ENCODE measurements at places on chromosomes 7 and 10.

DNA sequence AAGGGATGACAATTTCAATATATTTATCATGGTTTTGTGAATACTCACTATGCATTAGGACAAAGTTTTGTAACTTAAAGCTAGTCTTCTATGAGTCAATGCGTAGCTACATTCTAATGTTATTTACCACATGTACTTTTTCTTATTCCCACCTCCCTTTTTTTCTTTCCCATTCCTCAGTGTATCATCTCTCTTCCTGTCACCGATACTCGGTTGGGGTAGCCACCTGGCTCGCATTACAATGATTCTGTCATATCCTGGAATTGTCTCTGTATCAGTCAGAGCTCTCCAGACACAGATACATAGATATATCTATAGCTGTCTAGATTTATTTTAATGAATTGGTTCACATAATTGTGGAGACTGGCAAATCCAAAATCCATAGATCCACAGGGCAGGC, 9.8 kb upstream of the RALA start:
- no peak for DNase-seq

GRCh38 chr10:63120554-63120953, 12.6 kb upstream of the NRBF2 start:
- DNase-seq: no peak

DNA sequence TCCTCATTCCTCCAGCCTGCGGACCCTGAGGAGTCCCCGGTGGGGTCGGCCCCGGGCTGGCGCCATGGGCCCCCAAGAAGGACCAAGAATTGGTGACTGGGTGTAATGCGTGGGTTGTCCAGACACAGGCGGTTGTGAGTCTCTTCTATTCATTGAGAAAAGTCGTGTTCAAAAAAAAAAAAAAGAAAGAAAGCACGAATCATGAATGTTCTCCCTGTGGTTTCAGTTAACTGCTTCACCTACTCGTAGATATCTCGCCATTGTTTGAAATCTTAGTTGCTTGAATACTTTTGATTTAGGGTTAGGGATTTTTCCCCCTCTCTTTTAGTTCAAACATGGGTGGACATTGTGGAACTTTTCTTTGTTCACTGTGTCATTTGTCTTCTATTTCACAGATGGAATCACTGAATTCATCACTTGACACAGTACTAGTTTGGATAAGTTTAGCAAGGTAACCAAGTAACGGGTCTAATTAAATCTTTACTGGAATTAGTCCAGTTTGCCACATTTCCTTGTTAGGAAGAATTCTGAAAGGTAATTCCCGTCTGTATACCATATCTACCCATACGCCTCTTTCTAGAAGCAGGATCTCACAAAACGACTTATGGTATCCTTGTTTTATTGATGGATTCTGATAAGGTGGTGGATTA, 775 bp downstream of the STARD3NL start:
- DNase-seq: no peak

- no peak for DNase-seq
Measured at GRCh38 chr7:20220921-20221547, 3.9 kb upstream of the MACC1 start.

DNA sequence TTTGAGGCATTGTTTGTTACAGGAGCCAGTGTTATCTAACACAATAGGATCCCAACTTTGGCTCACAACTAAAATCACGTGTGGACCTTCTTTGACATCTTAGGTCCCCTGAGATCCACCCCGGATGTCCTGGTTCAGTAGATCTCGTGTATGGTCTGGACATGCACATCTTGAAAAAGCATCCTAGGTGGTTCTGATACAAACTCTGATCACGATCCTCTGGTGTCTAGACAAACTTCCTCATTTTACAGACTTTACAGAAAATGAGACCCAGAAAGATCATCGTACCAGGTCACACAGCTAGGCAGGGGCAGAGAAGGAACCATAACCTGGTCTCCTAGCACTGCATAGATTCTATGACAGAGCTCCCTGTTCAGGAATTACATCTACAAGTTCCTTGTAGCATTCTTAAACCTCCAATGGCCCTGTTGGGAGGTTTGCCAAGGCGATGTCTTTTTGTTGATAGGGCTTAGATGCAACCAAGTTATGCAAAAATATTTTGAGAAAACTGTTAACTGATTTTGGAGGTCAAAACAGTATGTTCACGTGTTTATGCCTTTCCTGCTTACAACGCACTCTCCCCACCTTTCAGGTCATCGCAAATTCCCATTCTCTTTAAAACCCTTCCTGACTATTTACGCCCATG, 30.8 kb upstream of the CHST15 start:
- no peak for DNase-seq

- no peak for DNase-seq
Measured at GRCh38 chr10:125415964-125416363, 255.6 kb upstream of the CTBP2 start.

GRCh38 chr7:51357821-51358220, 41.2 kb upstream of the COBL start:
- no peak for DNase-seq

- no peak for DNase-seq
Measured at GRCh38 chr10:132849546-132850031, 63.6 kb upstream of the NKX6-2 start.

DNA sequence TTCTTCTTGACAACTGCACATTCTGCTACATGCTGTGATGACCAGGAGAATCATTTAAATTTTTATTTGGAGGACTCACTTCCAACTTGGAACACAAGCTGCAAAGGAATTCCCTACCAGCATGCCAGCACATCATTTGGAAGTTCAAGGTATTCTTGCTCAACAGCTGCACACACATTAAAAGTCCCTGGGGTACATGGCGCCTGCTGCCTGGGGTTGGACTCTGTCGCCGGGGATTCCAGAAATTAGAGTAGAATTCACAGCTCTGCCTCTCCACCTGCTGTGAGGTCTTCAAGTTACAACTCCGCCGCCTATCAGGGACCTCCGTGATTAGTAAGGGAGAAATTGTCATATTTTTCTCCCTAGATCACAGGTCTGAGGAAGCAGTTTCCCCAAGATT, 1.1 kb downstream of the ZNF32 start:
- DNase-seq: no peak

DNA sequence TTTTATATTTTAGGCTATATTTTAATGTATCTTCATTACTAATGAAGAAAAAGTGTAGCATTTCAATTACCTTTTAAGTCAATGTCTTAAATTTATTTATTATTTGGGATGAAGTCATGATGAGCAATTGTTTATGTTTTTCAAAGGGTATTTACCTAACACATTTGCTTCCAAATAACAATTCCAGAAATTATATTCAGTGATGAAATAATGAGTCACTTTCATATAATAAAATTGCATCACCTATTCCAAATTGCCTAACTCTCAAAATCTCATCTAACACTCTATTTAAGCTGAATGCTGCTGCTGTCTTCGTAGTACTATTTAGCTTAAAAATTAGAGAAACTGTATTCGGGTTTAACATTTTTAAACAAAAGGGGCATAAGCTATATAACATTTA, 97.7 kb downstream of the PRKG1 start:
- DNase-seq: no peak

DNA sequence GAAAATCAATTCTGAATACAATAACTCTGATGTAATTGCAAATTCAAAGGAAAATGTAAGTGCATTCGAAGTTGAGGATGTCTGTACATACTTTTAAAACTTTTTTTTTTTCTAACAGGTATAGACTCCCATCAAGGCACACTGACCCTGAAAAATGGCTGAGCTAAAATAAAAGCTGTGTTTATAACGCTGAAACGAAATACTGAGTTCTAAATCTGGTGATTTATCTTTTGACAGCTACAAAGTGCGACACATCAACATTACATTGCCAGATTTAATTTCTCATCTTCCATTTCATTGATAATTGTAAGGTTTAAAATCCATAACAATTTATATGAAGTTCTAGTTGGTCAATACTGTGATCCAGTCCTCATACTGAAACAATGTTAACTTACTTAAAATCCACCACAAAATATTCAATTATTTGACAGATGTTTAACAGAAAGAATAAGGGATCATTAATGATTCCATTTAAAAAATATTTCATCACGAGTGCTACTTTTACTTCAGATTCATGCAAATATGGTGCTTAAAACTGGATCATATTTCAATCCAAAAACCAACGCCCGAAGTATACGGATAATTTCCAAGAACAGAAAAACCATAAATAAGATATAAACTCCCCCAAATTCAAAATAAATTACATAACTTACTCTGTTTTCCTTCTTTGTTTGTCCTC, 1.4 kb downstream of the RAB11FIP2 start:
- DNase-seq: no peak

GRCh38 chr10:80938903-80939302, 401.2 kb downstream of the SH2D4B start:
- no peak for DNase-seq

DNA sequence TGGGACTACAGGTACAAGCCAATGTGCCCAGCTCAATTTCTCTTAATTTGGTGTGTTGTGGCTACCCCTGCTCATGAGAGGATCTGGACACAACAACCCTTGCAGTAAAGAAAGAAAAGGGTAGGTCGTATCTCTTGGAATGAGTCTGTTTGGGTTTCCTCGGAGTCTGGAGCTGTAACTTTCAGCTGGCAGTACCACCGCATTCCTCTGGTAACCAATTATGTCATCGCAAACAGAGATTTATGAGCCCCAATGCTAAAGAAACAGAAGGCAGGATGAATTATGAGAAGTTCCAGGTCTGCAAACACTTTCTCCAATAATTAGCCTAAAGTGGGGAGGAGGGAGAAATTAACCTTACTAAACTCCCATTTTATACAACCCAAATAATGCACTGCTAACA, 186.6 kb upstream of the NRP1 start:
- DNase-seq: no peak

GRCh38 chr10:71231206-71231605, 18.8 kb downstream of the UNC5B start:
- DNase-seq: no peak

- no peak for DNase-seq
Measured at GRCh38 chr10:60896033-60896432, 48.0 kb downstream of the RHOBTB1 start.

All from stimulated activated CD8-positive, alpha-beta memory T cell treated with anti-CD3 and anti-CD28 coated beads, Interleukin-4, amount 100 ng/mL, for 1 hour (primary cell).